Stomach (tissue), 19 donors: ENCODE measurements at places on chromosomes 2 and 18. TPM values are rescaled to one million over a fixed set of nuclear protein-coding genes. Genes with fewer than 3 reads are reported as not detected.
A peak's percentile ranks its signal among the peaks of the same experiment; 100 is the strongest.

Gene CNGA3
- total RNA-seq: not detected

Gene C2orf74
- total RNA-seq: 1.8 TPM

Gene PRKAG3
- total RNA-seq: not detected

Gene NGEF
- total RNA-seq: 30.9 TPM

Gene IL1R2
- total RNA-seq: 99.6 TPM

Gene SNED1
- total RNA-seq: 20.5 TPM

Gene MFSD6
- total RNA-seq: 18.7 TPM

Gene KCNK3
- total RNA-seq: 22.8 TPM

Gene DTNA
- 113 TPM for total RNA-seq

Gene PAX3
- not detected for total RNA-seq

Gene TUBB8B
- total RNA-seq: not detected

Gene NR4A2
- 17.4 TPM for total RNA-seq

Gene HOXD11
- total RNA-seq: not detected

Gene IL1RN
- total RNA-seq: 0.87 TPM

Gene TWIST2
- total RNA-seq: 22.8 TPM

Gene ABCG5
- total RNA-seq: 0.92 TPM

Gene RGPD3
- total RNA-seq: not detected

Gene FER1L5
- 0.73 TPM for total RNA-seq

DNA sequence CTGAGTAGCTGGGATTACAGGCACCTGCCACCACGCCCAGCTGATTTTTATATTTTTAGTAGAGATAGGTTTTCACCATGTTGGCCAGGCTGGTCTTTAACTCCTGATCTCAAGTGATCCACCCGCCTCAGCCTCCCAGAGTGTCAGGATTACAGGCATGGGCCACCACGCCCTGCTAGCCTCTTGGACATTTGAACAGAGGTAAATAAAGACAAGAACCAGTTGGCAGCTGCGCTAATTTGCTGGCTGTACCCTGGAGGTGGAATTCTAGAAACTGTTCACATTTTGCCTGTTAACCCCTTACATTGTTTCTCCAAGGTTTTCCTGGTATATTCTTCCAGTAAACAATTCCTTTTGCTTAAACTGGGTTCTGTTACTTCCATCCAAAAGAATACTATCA is 132.9 kb downstream of the CDH2 start:
- no peak for DNase-seq

GRCh38 chr18:8496186-8496585 is 113.1 kb upstream of the RAB12 start:
- DNase-seq: no peak

- DNase-seq: no peak
Measured at GRCh38 chr2:18262601-18263000, 297.9 kb downstream of the RDH14 start.

DNA sequence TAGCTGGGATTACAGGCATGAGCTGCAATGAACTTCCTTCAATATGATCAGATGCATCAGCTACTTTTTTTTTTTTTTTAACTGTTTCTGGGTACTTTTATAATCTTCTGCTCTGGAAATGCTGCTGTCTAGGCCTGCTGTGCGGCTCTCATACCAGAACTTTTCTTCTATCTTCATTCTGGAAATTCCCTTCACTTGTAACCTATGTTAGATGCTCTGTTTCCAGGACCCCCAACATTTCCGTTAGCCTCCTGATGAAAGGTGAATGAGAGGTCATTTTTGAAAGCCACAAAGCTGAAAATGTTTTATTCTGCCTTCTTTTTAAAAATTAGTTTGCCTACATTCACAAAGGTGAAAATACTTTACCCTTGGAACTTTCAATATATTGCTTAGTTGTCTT is 8.6 kb downstream of the AGFG1 start:
- DNase-seq: no peak

- DNase-seq: no peak
Measured at GRCh38 chr2:206343816-206344215, 69.4 kb downstream of the ZDBF2 start.

DNA sequence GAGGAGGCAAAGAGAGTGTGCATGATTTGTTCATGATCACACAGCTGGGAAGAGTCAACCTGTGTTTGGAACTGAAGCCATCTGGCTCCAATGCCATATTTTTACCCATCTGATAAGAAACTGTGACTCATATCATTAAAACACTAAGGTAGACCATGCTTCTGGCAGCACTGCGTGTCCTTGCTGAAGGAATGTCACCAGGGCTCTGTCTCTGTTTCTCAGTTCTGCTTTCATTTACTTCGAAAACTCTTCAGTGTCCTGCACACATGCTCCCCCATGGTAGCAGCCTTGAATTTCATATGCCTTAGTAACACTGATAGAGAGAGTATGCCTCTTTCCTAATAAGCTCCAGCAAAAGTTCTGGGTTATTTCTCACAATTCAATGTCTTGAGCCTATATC is 830.4 kb downstream of the DCDC2C start:
- no peak for DNase-seq

DNA sequence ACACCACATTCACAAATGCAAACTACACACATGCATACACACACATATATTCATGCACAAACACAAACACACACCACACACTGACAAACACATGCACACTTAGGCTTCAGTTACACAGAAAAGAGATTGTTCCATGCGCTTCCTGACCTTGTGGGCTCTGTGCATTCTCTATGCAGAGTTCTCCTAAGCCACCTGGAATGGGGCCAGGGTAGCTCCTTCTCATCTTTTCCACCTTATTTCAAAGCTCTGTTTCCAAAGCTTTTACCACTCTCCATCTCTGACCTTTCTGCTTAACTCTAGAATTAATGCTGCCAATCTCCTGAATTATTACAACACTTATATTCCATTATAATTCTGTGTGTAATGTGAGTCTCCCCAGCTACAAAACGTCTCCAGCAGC is 522.3 kb upstream of the MYT1L start:
- no peak for DNase-seq

DNA sequence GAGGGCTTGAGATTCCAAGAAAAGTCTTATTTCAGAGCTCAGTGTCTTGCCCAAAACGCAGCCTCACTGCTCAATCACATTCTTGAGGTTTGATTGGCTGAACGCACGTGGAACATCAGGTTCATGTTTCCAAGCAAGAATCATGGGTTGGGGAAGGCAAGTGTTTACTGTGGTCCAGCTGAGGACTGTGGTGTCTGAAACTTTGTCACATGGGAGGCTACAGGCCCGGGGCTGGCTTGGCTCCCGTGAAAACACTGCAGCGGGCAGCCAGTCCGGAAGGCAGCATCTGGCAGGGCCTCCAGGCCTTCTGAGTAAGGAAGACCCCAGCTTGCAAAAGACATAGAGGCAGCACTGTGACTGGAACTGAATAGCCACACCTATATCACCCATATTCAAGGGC is 84.7 kb downstream of the POLR1A start:
- DNase-seq: peak; percentile 57

GRCh38 chr2:226623587-226624368 is 175.8 kb downstream of the IRS1 start:
- peak; percentile 39 for DNase-seq

- peak; percentile 85 for DNase-seq
Measured at GRCh38 chr18:48540251-48541025, 1.6 kb downstream of the CTIF start.

DNA sequence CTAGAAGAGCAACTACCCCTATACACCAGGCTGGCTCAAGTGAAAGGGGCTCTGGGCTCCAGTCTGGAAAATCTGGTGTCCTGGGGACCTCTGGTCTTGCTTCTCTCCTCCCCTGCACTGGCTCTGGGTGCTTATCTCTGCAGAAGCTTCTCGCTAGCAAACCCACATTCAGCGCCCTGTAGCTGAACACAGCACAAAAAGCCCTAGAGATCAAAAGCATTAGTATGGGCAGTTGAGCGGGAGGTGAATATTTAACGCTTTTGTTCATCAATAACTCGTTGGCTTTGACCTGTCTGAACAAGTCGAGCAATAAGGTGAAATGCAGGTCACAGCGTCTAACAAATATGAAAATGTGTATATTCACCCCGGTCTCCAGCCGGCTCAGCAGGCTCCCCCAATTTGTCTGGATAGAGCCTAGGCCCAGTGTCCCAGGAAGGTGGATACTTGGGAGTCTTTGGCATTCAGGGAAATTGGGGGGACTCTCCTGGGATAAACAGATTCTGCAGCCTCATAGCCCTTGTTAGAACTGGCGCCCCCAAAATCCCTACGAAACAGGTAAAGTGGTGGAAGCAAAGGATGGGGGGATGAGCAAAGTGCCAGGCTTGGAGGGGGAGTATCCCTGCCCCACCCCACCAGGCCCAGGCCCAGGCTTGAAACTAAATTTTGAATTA is 2.5 kb upstream of the HOXD4 start:
- DNase-seq: no peak

DNA sequence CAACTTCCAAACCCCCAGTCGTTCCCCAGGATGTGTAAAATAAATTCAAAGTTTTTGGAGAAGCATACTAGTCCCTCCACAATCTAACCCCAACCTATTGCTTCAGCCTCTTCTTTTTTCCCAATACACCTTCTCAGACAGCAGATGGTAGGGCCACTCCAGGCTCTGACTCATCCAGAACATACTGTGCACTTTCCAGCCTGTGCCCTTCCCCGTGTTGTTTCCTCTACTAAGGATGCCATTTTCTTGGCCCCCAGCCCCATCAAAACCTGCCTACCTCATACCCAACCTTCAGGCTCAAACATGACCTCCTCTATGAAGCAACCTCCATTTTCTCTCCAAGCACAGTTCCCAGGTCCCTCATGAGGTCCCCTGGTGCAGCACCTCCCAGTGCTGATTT is 669.3 kb downstream of the BCL11A start:
- DNase-seq: no peak

DNA sequence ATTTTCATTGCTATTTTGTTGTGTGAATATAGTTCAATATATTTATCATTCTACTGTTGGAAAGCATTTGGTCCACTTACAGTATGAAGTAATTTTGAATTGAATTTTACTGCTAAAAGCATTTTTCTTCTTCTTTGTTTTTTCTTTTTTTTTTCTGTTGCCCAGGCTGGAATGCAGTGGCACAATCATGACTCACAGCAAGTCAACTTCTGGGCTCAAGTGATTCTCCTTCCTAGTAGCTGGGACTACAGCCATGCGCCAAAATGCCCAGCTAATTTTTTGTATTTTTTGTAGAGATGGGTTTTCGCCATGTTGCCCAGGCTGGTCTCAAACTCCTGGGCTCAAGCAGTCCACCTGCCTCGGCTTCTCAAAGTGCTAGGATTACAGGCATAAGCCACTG is 2.4 kb upstream of the ETAA1 start:
- DNase-seq: no peak

GRCh38 chr2:75524276-75524911 is 36.3 kb downstream of the EVA1A start:
- no peak for DNase-seq

DNA sequence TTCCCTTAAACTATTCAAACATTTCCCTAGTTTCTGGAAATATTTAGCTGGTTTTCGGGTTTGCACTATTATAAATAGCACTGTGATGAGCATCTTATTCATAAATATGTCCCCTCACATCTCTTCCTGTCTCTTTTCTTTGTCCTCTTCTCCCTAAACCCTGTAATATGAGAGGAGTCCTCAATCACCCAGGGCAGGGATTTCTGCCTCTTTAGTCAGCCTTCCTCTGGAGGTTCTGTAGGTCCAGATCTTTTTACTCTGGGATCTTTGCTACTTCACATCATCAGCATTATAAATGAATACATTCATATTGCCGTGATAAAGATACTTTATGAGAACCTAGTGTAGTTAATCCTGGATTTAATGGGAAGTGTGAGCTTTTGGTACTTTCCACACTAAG is 87.9 kb upstream of the TTN start:
- DNase-seq: no peak

DNA sequence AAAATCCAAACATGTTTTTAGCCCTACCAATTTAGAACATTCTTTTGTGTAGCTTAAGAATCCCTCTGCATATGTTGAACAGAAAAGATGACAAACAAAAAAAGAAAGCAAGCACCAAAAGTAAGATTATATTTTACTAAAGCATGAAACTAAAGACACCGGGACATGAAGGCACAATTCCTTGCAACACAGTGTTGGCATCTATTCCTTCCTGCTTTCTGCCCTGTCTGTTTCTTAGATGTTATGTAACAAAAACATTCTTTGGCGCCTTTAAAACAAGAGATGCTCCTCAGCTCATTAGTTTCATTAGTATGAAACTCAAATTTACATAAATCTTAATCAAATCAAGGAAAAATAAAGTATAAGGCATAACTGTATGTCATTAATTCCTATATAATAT is 106.6 kb downstream of the TMEM131 start:
- no peak for DNase-seq

DNA sequence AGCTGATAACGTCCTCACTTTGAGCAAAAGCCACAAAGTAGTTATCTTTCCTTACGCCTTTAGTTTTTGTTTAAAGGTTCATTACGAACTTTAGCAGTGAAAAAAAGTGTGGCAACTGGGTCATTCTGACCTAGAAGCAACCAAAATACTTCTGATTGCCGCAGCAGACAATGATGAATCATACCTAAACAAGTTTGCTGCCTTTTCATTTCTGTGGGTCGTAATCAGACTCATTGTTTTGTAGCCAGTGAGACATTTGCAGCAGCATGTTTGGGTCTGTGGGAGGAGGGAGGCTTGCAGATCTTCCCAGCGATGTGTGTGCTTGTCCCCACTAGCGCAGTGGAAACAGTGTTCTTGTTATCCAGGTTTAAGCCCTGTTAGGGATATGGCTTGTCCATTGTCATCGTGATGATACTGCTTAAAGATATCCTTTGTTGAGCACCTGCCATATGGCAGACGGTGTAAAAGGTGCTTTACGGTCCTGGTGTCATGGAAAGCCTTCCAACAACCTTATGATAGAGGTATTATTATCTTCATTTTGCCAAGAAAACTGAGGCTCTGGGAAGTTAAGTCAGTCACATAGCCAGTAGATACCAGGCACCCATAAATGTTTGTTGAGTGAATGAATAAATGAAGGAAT is 1.3 kb upstream of the GREB1 start:
- DNase-seq: no peak

DNA sequence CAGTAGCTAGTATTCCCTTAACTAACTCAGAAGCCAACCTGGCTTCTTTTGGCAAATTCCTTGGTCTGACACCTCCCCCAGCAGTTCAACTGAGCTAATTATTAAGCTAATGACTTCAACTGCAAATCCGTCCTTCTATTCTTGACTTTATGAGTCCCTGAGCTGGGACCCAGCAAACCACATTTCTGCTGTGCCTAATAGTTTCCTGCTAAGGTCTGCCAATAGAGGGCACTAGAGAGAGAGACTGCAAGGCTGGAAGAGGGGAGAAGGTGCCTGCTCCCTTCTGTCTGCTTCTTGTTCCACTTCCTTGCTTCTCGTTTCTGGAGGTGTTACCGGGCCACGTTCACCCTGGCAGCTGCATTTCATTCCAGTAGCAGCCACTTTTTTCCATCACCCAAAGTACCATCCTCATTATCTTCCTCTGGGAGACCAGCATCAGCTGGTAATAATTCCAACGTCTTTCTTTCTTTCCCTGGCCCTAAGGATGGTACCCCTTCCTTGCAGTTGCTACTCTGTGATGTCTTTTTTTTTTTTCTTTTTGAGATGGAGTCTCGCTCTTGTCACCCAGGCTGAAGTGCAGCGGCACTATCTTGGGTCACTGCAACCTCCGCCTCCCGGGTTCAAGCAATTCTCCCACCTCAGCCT is 352.0 kb downstream of the TNS1 start:
- DNase-seq: no peak

GRCh38 chr2:162967147-162967546 is 128.6 kb upstream of the KCNH7 start:
- no peak for DNase-seq
